Stimulated activated CD4-positive, alpha-beta T cell treated with anti-CD3 and anti-CD28 coated beads, Interleukin-12 subunit alpha, Interleukin-12 subunit beta, amount 100 ng/mL, for 24 hours (primary cell): ENCODE measurements at places on chromosomes 3 and 15.

GRCh38 chr3:179652447-179653095, at the start of gene USP13:
Gene USP13, plus strand, starts transcription at chr3:179653040. Its CDS starts 186 bp downstream, at chr3:179653226.
- peak; percentile 27 for DNase-seq

DNA sequence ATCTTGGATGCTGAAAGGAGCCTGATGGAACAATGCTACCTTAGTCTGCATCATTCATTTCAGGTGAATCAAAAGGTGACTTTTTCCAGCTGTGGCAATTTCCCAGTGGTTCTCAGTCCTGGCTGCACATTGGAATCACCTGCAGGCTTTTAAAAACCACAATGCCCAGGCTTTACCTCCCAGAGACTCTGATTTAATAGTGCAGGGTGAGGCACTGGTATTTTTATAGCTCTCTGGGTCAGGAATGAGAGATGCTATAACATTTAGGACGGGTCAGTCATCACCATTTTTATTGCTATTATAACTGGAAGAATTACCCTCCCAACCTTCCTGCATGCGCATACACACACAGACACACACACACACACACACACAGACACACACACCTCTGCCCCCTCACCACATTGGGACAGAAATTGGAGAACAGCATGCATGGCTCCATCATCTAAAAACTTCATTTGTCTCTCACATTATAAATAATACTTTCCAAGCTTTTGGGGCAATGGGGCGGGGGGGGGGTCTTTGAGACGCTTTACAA, 41.1 kb downstream of the LARP6 start:
- no peak for DNase-seq

- no peak for DNase-seq
Observed at GRCh38 chr3:127408684-127409420, 121.0 kb upstream of the PRR20G start.

DNA sequence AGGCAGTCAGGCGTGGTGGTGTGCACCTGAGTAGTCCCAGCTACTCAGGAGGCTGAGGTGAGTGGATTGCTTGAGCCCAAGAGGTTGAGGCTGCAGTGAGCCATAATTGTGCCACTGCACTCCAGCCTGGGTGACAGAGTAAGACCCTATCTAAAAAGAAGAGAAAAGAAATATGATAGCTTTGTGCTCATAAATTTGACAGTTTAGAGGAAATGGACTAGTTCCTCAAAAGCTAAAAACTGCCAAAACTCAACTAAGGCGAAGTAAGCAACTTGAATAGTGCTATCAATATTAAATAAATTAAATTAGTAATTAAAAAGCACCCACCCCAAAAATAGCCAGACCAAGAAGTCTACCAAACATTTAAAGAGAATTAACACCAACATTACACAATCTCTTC, 24.5 kb upstream of the SLC15A2 start:
- DNase-seq, result no peak

GRCh38 chr3:119034256-119035013, at the start of gene IGSF11:
Gene IGSF11, minus strand, starts transcription at chr3:119034846. Its CDS starts 264 bp downstream, at chr3:119034582.
- DNase-seq, result peak; percentile 54

DNA sequence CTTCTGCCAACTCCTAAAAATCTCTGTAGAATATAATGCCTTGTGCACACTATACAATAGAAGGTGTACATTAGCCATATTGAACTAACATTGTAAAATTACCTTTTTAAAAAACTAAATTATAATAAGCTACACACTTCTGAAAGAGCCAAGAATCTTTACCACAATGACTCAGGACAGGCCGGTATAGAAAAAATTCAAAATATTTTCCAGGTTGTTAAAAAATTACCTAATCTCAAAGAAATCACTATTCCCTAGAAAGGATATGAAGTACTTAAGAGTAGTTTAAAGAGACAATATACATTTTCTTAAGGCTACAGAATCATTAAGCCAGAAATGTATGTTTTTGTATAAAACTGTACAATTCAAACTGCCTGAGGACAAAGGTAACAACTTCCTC, 48.5 kb downstream of the TJP1 start:
- no peak for DNase-seq

DNA sequence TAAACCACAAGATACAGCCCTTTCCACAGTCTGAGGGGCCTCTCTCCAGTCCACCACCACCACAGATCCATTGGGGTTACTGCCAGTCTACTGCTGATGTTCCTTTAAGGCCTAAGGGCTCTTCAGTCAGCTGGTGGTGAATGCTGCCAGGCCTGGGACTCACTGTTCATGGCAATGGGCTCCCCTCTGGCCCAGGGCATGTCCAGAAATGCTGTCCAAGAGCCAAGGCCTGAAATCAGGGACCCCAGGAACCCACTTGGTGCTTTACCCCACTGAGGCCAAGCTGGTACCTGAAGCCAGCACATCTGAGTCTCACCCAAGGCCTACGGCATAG, 128.6 kb upstream of the CBLB start:
- DNase-seq, result no peak

DNA sequence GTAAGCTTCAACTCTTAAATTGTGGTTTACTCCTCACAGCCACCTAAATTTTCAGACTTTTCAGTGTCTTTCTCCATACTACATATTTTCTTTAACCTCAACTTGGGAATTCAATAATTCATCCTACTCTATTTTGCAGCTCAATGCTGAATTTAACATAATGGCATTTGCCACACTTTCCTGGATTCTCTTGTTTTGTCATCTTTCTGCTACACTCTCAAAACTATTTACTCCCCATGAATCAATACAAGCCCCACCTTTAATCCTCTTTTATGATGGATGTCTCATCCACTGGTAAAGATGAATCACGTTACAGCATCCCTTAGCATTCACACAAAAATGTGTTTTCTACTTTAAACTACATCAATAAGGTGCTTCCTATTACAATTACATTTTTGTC, 19.6 kb upstream of the CHMP2B start:
- DNase-seq, result no peak

- DNase-seq, result no peak
Observed at GRCh38 chr3:195892105-195893043, 16.0 kb downstream of the TNK2 start.

DNA sequence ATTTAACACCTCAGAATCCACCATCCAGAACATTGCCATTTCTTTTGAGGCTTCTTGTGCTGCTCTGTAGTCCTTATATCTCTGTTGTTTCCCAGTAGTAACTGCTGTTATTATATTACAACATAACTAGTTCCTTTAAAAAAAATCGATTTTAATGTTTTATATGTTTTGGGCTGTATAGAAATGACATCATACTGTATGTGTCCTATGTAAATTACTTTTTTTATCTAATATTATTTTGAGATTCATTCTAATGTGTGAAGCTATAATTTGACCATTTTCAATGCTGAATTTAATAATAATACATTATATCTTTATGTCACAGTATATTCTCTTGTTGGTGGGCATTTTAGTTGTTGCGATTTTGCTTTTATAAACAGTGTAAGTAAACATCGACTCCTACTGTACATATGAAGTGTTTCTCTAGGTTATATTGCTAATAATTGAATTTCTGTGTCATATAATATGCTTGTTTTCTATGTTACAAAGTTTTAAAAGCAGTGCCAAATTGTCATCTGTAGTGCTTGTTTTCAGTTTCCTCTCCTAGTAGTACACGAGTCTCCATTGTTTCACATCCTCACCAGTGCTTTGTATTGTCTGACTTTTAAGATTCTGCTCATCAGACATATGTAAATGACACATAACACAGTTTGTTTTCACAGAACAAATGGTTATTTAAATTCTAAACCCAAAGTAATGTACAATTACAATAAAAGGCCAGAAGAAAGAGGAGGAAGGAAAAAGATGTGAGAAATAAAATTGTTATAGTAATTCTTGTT, 172.0 kb upstream of the LRRFIP2 start:
- no peak for DNase-seq

DNA sequence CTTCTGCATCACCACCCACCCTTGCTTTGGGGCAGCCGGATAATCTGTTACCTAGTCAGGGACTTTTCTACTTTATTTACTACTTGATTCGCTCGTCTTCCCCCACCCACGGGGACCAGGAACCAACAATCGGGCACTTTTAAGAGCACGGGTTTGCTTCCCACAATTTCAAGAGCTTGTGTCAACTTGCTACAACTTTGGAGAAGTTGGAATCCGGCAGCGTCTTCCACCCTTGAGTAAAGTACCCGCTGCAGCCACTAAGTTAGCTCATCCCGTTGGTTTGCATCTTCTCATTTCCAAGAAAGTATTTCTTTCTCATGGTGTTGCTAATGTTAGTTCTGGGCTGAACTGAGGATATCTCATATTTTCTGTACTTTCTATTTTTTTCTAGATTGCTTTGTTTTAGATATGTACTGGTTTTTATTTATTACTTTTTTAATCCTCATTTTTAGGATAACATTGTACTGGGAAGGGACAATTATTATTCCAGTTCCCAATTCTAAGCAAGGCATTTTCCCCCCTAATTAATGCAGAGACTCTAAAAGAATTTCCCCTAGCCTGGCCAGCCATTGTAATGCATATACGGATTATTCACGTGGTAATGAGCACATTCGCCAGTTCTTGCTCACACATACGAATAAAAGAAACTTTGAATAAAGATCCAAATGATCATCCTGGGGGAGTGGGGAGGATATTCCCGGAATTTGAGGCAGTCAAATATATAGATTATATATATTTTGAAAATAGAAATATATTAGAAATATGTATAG, 4.0 kb downstream of the SOX2 start:
- DNase-seq, result no peak

GRCh38 chr15:78984041-78984440, 39.2 kb upstream of the CTSH start:
- DNase-seq, result no peak

DNA sequence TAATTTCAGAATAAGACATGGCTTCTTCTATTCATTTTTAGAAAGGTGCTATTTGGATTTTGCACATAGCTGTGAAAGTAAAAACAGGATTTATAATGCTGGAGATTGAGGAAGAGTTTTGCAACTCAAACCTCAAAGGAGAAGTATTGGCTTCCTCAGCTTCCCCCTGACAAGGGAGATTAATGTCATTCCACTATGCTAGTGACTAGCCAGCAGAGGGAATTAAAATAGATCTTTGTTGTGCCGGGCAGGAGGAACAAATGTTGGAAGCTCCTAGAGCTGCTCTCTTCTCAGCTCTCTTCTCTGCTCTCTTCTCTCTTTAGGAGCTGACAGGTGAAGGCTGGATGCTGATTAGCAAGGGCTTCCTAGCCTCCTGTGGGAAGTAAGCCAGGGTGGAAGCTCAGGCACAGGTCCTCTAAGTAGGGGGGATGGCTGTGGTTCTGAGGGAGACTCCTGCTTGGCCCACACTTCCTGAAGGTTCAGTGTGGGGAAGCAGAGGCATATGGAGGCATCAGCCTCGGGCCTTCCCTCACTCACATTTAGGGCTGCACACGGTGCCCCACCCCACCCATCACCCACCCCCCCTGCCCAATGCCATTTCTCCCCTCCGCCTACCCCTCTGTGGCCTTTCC, 29.6 kb downstream of the CX3CR1 start:
- no peak for DNase-seq

DNA sequence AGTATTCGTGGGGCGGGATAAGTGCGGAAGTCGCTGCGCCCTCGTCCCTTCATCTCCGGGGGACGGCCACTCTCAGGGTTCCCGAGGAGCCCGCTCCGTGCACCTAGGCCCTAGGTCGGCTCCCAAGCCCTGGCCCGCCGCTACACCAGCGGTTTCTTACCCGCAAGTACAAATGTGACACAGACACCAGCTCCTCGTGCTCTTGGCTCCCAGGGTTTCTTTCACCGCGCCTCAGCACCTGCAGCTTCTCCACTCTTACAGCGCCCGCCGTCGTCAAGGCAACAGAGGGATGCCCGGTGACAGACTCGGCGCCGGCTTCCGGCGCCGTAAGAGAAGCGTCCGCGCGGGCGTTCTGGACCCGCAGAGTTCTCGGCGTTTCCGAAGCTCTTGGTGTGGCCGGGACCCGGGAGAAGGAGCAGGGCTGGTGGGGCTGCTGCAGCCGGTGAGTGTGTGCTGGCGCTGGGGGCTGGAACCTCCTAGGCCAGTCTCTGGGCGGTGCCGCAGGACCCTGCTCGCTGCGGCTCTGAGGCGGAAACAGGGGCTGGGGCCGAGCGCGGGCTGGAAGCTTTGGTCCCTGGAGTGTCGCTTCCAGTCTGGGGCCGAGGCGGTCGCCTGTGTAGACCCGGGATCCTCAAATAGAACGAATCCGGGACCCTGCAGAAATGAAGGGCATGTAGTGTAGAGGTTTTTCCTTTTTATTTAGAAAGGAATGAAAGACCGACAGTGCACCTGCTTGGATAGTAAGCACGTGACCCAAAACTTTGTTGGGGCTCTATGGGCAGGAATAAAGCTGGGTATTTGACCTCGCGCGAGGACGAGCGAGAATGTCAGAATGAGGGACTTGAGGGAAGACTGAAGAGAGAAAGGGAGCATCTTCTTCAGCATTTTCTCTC, 155.4 kb upstream of the GOLGA6L4 start:
- DNase-seq, result peak; percentile 27

DNA sequence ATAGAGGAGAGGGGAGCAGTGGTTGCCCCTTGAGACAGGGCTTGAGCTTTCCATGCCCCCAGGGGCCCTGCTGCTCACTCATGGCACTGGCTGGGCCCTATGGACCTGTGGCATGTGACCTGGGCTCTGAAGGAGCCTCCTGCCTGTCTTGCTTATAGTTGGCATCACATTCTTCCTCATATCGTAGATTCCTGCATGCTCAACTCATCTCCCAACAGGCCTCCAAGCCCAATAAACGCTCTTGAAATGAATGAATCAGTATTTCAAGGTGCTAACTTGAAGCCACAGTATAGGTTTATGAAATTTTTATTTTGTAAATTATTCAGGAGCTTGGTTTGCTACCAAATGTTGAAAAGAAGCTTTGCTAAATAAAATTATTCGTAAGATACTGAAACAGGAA, 93.3 kb upstream of the SLC7A14 start:
- no peak for DNase-seq

GRCh38 chr3:16484216-16484615, 29.3 kb downstream of the RFTN1 start:
- DNase-seq, result no peak

- DNase-seq, result no peak
Observed at GRCh38 chr3:151307131-151307530, 9.5 kb downstream of the GPR87 start.
